ENCODE measurements at places on chromosomes 16 and 17.
A peak's percentile ranks its signal among the peaks of the same experiment; 100 is the strongest.

DNA sequence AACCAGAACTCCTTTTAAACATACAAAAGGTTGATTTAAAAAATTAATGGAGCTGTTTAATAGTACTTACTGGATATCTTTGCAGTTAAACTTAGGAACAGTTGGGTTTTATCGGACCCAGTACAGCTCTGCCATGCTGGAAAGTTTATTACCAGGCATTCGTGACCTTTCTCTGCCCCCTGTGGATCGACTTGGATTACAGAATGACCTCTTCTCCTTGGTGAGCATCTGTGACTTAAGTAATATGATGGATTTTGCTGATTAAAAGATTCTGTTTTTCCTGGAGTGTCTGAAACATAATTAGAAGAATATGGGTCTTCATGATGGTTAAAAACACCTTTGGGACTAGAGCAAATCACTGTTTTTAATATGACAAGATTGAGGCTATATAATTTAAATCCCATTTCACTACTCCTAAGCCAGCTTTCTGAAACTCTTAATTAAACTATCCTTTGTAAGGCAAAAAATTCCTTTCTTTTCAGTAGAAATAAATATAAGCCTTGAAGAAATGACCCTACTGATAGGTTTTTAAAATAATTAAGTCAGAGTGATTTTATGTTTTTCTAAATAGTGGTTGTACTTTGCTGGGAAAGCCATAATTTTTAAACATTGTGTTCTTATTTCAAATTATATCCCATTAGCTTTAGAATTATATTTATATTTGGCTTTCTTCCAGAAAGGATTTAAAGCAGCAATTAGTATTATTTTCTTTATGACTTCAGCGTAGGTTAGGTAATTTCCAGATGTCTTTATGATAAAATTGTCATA is 45.7 kb upstream of the KPNB1 start:
- no peak for DNase-seq

DNA sequence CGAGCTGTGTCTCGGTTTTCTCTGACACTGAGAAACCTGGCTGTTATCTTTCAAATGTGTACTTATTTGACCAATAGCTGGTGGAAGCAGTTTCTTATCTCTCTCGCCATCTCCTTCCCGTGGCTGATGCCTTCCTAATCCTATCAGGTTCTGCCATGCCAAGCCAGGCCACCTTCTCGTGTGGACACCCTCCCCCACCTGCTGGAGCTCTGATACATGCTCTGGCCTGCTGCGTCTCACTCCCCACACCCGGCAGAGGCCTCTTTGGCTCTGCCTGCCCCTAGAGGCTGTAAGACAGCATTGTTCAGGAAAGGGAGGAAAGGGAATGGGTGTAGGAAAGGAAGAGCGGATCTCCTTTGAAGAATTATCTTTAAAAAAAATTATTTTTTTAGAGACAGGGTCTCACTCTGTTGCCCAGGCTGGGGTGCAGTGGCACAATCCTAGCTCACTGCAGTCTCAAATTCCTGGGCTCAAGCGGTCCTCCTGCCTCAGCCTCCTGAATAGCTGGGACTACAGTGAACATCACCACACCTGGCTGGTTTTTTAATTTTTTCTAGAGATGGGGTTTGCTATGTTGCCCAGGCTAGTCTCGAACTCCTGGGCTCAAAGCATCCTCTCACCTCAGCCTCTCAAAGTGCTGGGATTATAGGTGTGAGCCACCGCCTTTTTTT is 7.5 kb upstream of the ARMC5 start:
- DNase-seq = peak; percentile 61

GRCh38 chr16:363110-363765 is 7.1 kb downstream of the MRPL28 start:
- DNase-seq = no peak

DNA sequence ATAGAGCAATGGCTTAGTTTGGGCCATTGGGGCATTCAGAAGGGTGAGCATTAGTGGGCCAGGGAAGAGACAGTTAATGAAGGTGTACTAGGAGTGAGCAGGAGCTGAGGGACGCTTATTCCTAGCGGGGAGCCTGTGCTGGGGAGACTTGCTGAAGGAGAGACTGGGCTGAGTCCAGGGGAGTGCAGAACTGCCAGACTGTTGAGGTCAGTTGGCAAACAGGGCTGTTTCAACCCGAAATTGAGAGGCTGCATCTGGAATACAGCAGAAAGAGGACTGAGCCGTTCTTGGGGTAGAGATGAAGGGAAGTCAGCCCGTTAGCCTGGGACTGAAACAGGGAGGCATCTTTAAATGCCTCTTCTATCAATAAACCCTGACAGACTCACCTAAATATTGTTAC is 33.2 kb downstream of the MAP2K6 start:
- DNase-seq = no peak

DNA sequence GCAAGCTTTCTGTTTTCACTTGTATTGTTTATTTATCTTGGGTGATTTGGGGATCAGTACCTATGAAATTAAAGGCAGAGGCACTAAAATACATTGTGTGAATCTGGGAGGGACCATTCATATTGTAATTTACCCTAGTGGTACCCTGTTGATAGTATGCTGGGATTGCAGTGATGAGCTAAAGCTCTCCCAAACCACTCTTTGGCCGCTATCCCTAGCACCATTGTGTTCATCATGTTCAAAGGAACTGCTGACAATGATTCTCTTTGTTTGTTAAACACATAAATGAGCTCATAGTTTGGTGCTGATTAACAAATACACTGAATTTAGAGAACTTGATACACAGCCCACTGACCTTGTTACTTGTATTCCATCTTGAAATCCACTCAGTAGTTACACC is 1469.8 kb downstream of the CDH11 start:
- DNase-seq = no peak

DNA sequence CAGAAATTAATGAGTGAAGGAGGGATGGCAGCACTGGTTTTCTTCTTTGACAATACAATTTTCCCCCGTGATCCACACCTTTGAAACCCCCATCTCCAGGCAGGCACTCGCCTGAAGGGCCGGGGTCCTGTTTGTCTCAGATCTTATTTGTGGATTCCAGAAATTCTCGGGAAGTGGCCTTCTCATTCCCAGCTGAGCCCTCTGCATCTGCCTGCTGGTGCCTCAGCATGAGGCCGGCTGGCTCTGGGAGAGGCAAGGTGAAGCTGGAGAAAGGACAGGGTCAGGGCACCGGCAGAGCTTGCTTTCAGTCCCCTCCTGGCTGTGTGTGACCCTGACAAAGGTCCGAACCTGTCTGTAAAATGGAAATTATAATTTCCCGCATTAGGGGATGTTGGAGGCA is 35.8 kb upstream of the C1QL1 start:
- no peak for DNase-seq

DNA sequence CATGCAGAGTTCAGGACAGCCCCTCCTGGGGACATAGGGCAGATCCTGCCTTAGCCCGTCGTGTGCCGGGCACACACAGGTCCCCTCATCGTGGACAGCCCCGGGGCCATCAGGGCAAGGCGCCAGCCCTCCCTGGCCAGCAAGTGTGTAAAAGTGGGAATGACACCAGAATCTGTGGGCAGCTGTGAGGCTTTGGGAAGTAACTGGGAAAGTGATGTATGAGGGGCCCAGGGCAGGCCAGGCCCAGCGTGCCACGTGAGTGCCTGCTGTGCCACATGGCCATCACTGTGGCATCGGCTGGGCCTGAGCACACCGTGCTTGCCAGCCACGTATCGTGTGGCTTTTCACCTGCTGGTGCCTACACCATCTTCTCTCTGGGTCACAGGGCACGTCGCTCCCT is 26.6 kb downstream of the ACSF3 start:
- no peak for DNase-seq

DNA sequence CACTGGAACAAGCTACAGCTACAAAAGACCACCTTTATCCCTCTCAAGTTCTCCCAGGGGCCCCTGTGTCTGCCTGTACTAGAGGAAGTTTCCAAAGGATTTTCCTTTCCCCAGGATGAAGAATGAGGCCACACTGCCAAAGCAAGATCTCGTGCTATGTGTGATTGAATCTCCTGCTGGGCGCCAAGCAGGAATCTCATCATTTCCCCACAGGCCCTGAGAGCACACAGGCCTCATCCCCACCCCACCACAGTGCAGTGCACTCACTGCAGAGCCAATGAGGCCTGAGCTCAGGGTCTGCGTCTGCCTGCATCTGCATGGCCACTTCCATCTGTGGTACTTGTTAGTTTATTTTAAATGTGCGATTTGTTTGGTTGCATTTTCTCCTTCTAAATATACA is 387.4 kb upstream of the ASIC2 start:
- no peak for DNase-seq

- peak; percentile 35 for DNase-seq
Observed at GRCh38 chr17:48492401-48493298, 38.2 kb downstream of the HOXB1 start.

DNA sequence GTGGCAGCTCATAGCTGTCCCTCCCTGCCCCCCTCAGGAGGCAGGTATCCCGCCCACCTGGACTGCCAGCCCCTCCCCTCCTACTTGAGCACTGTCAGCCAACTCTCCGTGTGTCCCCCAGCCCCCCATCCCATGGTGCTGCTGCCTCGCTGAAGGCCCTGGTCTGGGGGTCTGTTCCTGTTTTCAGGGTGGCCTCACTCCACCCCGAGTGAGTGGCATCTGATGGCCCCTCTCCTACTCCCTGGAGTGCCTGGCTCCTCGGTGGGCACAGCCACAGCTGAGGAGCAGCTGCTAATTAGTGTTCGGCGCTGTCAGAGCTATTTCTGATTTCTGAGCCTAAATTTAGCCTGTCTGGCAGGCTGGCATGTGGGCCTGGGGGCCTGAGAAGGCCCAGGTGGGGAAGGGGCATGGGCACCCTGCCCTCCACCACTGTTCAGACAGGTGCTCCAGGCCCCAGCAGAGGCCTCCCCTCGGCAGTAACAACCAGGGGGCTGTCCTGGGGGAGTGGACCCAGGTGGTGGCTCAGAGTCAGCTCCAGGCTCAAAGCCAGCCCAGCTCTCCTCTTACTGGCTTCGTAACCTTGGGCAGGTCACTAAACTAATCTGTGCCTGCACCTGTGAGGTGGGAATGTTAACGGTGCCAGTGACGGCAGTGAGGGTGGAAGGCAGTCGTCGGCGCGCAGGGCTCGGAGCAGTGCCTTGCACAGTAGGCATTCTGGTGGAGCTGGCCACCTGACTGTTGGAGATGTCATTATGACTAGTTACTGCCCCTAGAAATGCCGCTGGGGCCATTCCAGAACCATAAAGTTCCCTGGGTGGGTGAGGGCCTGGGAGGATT is 6.5 kb downstream of the FMNL1 start:
- DNase-seq = peak; percentile 57

DNA sequence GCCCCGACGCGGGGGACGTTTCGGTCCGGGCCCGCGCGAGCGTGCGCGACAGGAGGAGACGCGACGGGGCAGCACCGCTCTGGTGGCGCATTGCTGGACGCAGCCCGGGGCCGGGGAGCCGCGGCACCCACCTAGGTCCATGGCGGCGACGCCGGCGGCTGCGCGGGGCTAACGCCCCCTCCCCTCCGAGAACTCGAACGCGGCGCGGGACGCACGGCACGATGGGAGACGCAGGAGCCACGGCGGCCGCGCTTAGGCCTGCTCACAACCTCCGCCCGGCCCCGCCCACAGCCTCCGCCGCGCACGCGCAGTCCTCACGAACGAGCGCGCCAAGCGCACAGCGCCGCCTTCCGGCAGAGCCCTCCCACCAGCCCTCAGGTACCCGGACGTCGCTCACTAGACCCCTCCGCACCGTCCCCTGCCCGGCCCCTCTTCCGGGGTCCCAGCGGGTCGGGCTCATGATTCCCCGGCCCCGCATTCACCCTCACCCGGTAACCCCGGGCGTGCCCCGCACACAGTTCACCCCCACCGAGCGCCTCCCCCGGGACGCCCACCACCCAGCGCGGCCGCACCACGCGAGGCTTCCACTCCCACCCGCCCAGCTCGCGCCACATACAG is at the start of gene GEMIN4:
Gene GEMIN4 (minus strand): TSS at position 263 of the 618 bp plus-strand sequence. CDS start 122 bp downstream, at position 141.
- DNase-seq = peak; percentile 97

DNA sequence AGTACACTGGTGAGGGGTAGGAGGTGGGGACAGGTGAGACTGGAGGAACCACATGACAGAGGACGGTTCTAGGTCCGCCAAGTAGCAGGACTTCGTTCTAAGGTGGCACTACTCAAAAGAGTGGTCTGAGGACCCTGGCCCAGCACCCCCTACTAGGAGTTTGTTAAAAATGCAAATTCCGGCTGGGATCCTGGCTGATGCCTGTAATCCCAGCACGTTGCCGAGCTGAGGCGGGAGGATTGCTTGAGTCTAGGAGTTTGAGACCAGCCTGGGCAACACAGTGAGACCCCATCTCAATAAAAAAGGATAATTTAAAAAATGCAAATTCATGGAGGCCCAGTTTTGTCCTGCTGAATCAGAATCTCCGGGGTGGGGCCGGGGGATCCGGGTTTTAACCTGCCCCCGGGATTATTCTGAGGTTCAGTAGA is 59.1 kb downstream of the WSB1 start:
- no peak for DNase-seq

DNA sequence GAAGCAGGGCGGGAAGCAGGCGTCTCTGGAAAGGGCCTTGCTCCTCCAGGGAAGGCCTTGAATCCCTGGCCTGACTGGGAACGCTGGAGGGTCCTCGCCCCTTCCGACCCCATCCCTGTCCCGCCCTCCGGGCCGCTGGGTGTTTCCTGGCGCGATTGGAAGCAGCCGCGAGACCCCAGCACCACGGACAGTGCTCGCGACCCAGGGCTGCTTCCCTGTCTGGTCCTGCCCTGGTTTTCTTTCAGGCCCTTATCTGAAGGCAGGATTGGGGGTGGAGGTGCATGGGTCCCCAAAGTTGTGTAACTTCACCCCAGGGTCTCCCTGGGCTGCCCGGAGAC is 2.1 kb downstream of the MGAT5B start:
- no peak for DNase-seq

DNA sequence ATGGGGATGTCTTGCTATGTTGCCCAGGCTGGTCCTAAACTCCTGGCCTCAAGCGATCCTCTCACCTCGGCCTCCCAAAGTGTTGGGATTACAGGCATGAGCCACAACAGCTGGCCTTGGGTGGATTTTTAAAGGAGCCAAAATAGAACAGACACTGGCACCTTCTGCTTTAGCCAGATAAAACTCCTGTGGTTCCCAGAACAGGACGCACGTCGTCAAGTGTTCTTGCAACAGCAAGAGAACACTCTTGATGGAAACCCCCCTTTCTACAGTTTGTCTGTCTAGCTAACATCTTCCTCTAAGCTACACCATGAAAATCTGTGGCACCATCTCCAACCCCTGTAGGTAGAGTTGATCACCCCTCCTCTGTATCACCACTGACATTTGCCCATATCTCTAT is 122.6 kb downstream of the NPIPB5 start:
- no peak for DNase-seq

DNA sequence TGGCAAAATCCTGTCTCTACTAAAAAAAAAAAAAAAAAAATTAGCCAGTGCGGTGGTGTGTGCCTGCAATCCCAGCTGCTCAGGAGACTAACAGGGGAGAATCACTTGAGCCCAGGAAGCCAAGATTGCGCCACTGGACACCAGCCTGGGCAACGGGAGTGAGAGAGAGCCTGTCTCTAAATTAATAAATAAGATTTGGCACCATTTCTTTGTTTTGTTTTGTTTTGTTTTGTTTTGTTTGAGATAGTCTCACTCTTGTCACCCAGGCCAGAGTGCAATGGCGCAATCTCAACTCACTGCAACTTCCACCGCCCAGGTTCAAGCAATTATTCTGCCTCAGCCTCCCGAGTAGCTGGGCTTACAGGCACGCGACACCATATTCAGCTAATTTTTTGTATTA is 9.4 kb upstream of the GAST start:
- no peak for DNase-seq
